ENCODE measurements at places on chromosomes 16 and 17.

GRCh38 chr16:67393111-67393787 lies at the start of gene TPPP3:
Gene TPPP3, minus strand, starts transcription at chr16:67393498. Its CDS starts 2,387 bp downstream, at chr16:67391111.
- DNase-seq = no peak

GRCh38 chr17:29671661-29672060 lies 48.9 kb upstream of the CORO6 start:
- DNase-seq = no peak

DNA sequence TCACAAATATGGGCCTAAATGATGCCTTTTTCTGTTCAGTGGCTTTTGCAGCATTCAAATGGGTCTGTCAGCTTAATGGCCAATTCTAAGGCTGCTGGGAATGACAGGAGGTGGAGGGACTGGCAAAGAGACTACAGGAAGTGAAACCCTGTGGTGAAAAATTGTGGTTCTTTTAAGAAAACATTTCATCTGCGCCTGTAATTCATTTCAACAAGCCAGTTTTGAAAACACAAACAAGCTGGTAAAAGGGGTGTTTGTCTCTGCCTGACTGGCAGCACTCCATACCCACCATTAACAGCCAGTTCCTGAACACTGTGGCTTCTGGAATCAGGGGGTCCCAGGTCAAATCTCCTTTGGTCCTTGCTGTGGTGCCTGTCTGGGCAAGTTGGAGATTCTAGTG lies 3.6 kb upstream of the KDM8 start:
- no peak for DNase-seq

DNA sequence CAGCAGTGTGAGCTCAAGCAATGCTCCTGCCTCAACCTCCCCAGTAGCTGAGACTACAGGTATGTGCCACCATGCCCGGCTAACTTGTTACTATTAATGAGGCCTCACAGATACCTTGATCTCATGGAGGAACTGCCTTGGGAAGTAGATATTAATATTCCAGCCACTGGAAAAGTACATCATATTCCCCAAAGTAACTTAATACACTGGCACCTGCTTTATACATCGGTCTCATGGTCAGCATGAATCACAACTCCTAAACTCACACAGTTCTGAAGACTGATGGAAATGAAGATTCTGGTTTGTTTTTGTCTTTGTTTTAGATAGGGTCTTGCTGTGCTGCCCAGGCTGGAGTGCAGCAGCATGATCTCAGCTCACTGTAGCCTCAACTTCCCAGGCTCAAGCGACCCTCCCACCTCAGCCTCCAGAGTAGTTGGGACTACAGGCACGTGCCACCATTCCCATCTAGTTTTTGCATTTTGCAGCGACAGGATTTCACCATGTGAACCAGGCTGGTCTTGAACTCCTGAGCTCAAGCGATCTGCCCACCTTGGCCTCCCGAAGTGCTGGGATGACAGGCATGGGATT lies 28.2 kb downstream of the ADCY9 start:
- DNase-seq = no peak

DNA sequence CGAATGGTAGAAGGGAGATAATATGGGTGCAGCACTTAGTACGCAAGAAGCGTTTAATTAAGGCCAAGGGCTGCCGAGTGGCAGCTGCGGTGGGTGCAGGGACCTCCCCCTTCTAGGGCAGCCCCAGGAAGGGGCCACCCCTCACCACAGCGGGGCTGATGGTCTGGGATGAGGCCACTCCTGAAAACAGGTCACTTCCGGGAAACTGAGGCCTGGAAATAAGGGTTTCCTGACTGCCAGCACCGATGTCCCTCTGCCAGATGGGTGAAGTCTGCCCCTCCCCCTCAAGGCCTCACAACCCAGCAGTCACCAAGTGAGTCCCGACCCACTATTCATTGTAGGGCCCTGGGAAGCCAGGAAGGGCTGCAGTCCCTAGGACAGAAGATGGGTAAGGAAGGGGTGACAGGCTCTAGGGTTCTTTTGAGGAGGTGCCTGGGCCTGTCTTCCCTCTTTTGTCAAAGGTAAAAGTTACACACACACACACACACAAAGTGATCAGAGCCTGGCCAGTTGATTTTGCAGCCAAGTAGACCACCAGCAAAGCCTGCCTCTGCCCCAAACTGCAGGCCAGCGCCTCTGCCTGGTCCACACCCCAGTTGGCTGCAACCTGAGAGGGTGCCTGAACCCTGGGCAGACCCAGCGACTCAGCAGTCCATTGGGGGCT lies 12.5 kb downstream of the SREBF1 start:
- no peak for DNase-seq

DNA sequence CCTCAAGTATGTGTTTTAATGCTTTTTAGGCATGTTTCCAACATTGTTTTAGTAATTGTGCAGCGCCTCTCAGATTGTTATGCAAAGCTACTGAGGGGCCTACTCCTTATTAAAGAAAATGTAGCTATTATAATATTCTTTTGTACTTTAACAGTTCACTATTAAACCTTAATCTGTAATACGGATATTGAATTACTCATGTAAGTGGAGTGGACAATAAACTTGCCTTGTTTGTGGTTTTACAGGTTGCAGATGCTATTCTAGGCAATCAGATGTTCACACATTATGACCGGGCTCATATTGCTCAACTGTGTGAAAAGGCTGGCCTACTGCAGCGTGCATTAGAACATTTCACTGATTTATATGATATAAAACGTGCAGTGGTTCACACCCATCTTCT lies 41.0 kb downstream of the PTRH2 start:
- no peak for DNase-seq

Data from activated CD4-positive, alpha-beta T cell treated with anti-CD3 and anti-CD28 coated beads, Interleukin-2, amount 50 U/mL, for 24 hours (primary cell).